Naive thymus-derived CD8-positive, alpha-beta T cell (primary cell): ENCODE measurements at places on chromosomes 3 and 15. TPM values are rescaled to one million over a fixed set of nuclear protein-coding genes. Genes with fewer than 3 reads are reported as not detected.
A peak's percentile ranks its signal among the peaks of the same experiment; 100 is the strongest.

DNA sequence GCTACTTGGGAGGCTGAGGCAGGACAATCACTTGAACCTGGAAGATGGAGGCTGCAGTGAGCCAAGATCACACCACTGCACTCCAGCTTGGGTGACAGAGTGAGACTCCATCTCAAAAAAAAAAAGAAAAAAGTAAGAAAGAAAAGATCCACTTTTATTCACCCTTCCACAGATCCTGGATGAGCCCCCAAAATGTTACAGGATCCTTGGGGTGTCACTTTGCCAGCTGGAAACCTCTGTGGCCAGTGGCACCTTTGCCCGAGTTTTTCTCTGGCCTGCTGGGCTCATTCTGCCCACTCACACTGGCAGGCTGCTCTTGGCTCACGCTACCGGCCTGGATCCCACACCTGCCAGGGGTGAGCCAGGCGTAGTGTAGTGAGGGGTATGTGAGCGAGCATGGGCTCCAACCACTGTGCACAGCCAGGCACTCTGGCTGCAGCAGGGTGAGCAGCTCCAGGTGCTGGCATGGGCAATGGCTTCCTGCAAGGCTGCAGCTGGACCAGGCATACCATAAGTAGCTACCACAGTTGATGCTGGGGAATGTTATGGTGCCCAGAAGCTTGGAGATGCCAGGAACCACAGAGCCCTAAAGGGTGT, 57.8 kb upstream of the C15orf39 start:
- no peaks in the 10 kb centered on the region for H3K36me3 ChIP-seq
- no peaks in the 10 kb centered on the region for H3K4me1 ChIP-seq
- H3K27ac ChIP-seq = no peak overlapping the region
- H3K4me3 ChIP-seq = no peak overlapping the region
- H3K27me3 ChIP-seq = peaks cover 5% of the 10 kb centered on the region

DNA sequence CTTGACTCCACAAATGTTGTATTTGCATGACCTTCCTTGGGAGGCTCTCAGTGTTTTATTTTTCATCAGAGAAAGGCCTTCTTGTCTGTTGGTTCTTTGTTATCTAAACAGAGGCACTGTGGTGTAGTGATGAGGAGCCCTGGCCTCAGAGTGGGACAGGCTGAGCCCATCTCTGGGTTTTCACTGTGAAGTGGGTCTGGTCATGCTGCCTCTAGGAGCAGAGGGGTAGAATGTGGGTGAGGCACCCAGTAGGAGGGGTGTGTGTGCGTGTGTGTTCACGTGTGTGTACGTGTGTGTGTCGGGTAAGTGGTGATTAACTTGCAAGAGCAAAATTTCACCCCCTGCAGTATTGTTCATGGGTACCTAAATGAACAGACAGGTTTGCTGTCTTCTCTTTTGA, 14.4 kb downstream of the KLF13 start:
- H3K4me3 ChIP-seq = peak overlapping the region; percentile 82
- H3K27me3 ChIP-seq = no peaks in the 10 kb centered on the region
- no peaks in the 10 kb centered on the region for H3K36me3 ChIP-seq
- H3K4me1 ChIP-seq = peaks cover 55% of the 10 kb centered on the region

The WWTR1 gene
- 0.37 TPM for polyA plus RNA-seq

The ACSBG1 gene
- polyA plus RNA-seq = 0.11 TPM

The C3orf85 gene
- polyA plus RNA-seq = not detected

The PATL2 gene
- polyA plus RNA-seq = 12.4 TPM

- no peaks in the 10 kb centered on the region for H3K36me3 ChIP-seq
- DNase-seq = no peak
- H3K4me3 ChIP-seq = no peak overlapping the region
- no peak overlapping the region for H3K27ac ChIP-seq
- peaks cover 12% of the 10 kb centered on the region for H3K27me3 ChIP-seq
Observed at GRCh38 chr15:93146601-93147000, 57.6 kb upstream of the RGMA start.
